ENCODE measurements at places on chromosomes 16 and 17.

GRCh38 chr17:62617894-62618472 is 9.5 kb upstream of the MRC2 start:
- DNase-seq: no peak

DNA sequence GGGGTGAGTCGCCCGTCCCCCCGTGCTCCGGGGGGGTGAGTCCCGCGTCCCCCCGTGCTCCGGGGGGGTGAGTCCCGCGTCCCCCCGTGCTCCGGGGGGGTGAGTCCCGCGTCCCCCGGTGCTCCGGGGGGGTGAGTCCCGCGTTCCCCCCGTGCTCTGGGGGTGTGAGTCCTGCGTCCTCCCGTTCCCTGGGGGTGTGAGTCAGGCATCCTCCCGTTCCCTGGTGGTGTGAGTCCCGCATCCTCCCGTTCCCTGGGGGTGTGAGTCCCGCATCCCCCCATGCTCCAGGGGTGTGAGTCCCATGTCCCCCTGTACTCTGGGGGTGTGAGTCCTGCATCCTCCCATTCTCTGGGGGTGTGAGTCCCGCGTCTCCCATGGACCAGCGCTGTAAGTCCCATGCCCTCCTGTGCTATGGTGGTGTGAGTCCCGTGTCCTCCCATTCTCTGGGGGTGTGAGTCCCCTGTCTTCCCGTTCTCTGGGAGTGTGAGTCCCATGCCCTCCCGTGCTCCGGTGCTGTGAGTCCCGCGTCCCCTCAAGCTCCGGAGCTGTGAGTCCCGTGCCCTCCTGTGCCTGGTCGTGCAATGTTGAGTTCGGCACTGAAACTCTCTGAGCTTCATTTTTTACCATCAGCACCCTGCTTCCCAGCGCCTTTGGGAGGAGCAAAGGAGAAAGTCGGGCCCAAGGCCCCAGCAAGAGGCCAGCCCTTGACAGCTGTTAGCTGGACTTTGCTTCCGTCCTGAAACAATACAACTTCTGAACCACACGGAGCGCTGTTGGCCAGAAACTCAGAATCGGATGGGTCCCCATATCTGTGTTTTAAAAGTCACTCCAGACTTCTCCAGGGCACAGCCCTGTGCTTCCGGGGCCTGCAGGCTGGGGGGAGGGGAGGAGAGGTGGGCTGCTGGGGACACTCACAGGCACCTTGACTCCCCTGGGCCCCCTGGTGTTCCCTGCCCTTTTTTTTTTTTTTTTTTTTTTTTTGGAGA is 11.5 kb upstream of the ZC3H18 start:
- DNase-seq: peak; percentile 84

- no peak for DNase-seq
Measured at GRCh38 chr17:64084940-64085649, 44.8 kb downstream of the ERN1 start.

- no peak for DNase-seq
Measured at GRCh38 chr16:88977018-88977811, at the start of gene CBFA2T3. CBFA2T3 (minus strand) TSS chr16:88977207; CDS start chr16:88976807, 400 bp downstream.

GRCh38 chr16:21156767-21157467 is 1.6 kb upstream of the LDAF1 start:
- peak; percentile 80 for DNase-seq

GRCh38 chr16:78199325-78200022 is 100.0 kb downstream of the WWOX start:
- peak; percentile 38 for DNase-seq

All from SW480 (cell line).